Ovary (tissue), 10 donors: ENCODE measurements at places on chromosomes 12 and 14.

- DNase-seq, result no peak
Observed at GRCh38 chr12:30533558-30534265, 162.0 kb downstream of the IPO8 start.

DNA sequence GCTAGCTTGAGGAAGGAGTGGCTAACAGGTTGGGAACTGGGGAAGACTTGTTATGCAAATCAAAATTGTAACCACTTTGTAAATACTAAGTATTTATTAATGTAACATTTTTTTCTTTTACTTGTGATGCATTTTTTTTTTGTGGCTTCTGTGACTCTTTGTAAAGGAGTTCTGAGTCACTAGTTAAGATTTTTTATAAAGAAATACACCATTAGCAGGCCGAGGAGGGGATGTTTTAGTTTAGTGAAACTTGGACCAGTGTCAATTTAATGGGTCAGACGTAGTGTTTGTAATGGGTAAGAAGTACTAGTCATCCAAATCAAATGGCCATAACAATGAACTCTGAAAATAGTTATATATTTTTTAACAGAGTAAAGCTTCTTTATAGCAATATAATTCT, 43.1 kb downstream of the AKAP6 start:
- DNase-seq, result no peak

DNA sequence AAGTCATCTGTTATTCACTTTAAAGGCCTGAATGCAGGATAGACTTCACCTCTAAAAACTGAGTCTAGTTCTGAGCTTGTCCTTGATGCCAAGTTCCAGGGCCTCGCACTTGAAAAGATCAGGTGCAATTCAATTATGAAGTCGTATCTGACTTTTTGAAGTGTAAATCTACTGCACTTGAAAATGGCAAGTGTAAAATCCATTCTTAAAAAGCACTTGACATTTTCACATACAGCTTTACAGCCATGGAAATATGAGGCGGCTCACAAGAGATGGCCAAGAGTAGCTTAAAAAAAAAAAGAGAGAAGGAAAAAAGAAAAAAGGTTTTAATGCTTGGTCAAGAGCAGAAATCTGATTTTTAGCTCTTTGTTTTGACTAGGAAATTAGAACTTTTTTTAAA, 172.5 kb downstream of the GXYLT1 start:
- DNase-seq, result no peak

GRCh38 chr12:14960548-14961465, 594 bp downstream of the ARHGDIB start:
- no peak for DNase-seq

GRCh38 chr14:103679351-103679750, 35.9 kb downstream of the XRCC3 start:
- no peak for DNase-seq

DNA sequence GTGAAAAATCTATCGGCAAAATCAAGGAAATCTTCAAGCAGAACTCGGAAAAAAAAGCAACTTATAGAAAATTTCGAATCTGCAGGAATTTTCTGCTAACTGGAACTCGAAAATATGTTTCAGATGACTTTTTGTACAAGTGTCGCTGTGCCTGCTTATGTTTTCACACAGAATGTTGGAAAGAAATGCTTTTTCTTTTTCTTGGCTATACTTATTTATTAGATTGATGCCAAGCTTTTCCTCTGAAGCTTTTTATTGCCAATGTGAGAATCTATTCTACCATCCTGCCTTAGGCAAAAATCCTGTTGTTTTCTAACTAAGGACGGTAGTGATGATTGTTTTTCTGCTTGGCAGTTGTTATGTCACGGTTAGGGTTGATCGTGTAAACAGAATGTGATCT, 65.8 kb downstream of the TRHDE start:
- DNase-seq, result no peak

GRCh38 chr14:24113801-24114531, 611 bp upstream of the DCAF11 start:
- peak; percentile 85 for DNase-seq

DNA sequence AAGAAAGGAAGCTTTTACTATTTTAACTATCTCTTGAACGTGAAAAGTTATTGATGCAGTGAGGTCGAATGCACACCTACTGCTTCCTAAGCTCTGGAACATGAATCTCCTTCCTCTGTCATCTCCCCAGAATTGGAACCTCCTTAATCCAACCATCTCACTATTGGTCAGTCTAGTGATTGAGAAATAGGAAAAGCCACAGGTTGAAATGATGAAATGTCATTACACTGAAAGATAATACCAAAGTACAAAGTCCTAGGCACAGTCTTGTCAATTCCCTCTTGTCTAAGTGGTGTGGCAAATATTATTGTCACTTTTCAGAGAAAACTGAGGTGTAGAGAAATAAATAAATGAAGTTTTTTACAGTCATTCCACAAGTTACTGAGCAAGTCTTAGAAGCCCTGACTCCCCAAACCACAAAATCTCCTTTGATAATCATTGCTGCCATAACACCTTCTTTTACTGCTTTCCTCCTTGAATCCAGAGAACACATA, 19.5 kb upstream of the HIGD1C start:
- DNase-seq, result no peak

- no peak for DNase-seq
Observed at GRCh38 chr12:112901271-112901670, 5.5 kb upstream of the OAS1 start.

GRCh38 chr14:97331526-97331925, 534.3 kb downstream of the VRK1 start:
- no peak for DNase-seq

DNA sequence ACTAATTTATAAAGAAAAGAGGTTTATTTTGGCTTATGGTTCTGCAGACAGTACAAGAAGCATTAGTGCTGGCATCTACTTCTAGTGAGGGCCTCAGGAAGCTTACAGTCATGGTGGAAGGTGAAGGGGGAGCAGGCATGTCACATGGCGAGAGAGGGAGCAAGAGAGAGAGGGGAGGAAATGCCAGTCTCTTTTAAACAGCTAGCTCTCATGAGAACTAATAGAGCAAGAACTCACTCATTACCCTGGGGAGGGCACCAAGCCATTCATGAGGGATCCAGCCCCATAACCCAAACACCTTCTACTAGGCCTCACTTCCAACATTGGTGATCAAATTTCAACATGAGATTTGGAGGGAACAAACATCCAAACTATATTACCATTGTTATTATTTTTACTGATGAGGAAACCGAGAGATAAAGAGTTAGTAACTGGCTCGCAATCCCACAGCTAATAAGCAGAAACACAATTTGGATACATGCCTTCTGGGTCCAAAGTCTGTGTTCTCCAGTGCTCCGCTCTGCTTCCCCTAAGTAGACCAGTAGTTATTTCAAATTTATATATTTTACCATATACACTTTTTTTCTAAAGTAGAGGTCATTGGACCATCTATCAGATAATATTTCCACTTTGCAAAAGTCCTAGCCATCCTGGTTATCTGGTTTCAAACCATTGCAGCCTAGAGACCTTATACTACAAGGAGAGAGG, 9.7 kb downstream of the SLC35E3 start:
- no peak for DNase-seq

DNA sequence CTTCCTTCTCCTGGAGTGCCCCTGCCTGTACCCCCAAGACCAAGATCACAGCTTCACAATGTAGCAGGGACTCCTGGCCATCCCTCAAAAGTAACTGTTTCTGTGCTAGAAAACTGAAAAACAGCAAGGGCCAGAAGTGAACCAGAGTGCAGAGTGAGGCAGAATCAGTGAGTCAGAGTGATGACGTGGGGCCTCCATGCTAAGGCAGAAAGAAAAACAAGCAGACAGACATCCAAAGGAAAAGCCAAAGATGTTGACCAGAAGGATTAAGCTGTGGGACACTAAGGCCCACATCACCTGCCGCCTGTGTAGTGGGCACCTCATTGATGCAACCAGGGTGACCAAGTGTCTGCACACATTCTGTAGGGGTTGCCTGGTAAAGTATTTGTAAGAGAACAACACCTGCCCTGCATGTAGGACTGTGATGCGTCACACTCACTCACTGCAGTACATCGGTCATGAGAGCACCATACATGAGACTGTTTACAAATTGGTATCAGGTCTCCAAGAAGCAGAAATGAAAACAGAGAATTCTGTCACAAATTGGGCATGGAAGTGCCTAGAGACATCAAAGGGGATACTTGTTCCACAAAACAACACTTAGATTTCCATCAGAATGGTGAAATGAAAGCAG, 51.2 kb downstream of the ARMH4 start:
- DNase-seq, result no peak

- DNase-seq, result no peak
Observed at GRCh38 chr14:54722791-54723432, 156.0 kb downstream of the SAMD4A start.

DNA sequence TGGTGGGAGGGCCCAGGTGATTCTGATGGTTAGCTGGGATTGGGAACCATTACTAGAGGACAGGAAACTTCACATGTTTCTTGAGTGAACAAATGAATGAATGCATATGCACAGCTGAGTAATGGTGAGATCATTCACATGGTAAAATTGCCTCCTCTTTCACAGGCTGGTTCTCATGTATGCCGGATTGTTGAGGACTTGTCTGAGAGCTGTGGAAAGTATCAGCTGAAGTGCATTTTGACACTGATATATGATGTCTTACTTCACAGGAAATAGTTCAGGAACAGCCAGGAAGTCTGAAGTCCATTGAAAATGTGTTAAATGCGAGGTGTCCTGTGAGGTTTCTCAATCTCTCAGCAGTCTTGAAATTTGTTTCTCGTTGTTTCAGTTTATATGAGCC, 77.6 kb upstream of the DACT1 start:
- no peak for DNase-seq

DNA sequence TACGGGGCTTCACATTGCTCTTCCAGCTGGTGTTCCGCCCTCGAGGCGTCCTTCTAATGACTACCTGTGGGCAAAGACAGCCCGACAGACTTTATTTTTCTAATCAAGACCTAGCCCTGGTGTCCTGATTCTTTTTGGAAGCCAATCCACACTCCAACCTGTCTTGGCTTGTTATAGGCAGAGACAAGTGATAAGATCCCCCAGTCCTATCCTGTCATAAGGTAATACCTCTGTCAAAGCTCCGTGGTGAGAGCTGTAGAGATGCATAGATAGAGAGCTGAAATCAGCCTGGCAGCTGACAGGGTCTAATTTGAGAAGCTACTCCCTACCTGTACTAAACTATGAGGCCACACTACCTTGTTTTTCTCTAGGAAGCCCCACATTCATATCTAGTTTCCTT, 11.5 kb upstream of the WNK1 start:
- DNase-seq, result no peak
